Activated T-cell treated with anti-CD3 and anti-CD28 coated beads, Interleukin-2, amount 50 U/mL, for 4 hours (primary cell): ENCODE measurements at places on chromosomes 2 and 18. TPM values are rescaled to one million over a fixed set of nuclear protein-coding genes. Genes with fewer than 3 reads are reported as not detected.

Gene SKOR2
- total RNA-seq, result not detected

GRCh38 chr2:160538559-160539355 lies 45.1 kb upstream of the RBMS1 start:
- DNase-seq, result no peak

DNA sequence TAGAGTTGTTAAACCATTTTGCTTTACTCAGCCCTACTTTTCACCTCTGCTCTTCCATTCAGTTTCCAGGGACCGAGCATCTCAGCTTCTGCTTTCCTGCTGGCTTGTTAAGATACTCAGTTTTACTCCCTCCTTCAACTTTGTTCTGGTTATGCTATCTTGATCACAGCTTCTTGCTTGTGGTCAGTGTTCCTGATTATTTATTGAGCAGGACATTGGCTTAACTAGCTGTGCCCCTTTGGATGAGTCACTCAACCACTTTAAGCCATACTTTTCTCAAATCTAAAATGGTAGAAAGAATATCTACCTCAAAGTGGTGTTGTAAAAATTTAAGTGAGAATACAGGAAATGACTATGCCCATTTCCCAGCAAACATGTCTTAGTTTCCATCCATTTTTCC lies 124.0 kb downstream of the KYNU start:
- DNase-seq, result no peak

- no peak for DNase-seq
These were observed 546.9 kb upstream of the PKDCC start for GRCh38 chr2:41500895-41501294.
